ENCODE measurements at places on chromosomes 3 and 15.

- DNase-seq: no peak
Measured at GRCh38 chr15:54017959-54018358, 39.7 kb downstream of the UNC13C start.

DNA sequence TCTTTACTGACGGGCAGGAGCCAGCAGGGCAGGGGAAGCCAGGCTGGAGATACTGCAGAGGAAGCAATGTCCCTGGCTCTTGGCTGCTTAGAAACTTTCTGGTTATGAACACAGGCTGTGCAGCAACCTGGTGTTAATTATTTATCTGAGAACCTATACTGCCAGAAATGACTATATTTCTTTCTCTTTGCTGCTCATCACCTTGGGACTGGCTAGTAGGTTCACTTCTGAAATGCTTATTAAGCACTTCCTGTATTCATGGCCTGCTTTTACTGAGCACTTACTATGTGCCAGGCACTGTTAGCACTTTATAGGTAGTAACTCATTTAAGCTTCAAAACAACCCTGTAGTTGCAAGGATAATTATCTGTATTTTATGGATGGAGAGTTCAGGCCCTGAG, 57.6 kb downstream of the RAB11A start:
- DNase-seq: no peak

- DNase-seq: no peak
Measured at GRCh38 chr3:46936733-46937250, 39.8 kb downstream of the CCDC12 start.

DNA sequence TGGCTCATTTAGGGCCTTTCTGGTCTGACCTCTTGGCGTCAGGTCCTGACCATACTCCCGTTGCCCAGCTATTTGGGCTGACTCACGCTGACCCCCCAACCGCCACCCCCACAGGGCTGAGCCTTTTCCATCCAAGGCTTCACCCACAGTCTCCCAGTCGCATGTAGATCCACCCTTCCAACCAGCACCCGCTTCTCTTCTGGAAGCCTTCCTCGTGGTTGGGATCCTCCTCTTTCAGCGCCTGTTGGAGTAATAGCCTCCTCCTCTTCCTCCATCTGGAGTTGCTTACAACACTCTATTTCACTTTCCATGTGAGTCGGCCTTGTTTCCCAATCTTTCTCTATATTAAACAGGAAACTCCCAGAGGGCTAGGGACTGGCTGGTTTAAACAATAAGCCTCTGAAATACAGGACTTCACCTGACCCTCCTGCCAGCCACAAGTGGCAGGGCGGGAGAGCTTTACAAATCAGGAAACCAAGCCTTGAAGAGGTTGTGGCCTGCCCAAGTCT, 2.1 kb upstream of the ALAS1 start:
- DNase-seq: no peak

DNA sequence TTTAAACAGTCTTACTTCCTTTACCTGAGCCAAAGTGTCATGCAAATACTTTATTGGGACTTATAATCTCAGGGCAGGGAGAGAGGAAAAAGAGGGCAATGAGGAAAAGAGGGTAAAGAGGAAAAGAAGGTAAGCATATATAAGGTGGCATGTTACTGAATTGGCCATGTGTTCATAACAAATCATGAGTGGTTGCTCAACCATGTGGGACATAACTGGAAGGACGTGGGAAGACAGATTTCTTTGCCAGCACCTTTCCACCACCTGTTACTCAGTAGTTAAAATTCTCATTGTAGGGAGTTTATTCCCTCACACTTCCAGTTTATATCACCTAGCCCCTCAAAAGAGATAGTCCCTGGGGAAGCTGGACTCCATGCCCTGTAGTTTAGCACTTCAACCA, 54.7 kb upstream of the TPRG1 start:
- no peak for DNase-seq

DNA sequence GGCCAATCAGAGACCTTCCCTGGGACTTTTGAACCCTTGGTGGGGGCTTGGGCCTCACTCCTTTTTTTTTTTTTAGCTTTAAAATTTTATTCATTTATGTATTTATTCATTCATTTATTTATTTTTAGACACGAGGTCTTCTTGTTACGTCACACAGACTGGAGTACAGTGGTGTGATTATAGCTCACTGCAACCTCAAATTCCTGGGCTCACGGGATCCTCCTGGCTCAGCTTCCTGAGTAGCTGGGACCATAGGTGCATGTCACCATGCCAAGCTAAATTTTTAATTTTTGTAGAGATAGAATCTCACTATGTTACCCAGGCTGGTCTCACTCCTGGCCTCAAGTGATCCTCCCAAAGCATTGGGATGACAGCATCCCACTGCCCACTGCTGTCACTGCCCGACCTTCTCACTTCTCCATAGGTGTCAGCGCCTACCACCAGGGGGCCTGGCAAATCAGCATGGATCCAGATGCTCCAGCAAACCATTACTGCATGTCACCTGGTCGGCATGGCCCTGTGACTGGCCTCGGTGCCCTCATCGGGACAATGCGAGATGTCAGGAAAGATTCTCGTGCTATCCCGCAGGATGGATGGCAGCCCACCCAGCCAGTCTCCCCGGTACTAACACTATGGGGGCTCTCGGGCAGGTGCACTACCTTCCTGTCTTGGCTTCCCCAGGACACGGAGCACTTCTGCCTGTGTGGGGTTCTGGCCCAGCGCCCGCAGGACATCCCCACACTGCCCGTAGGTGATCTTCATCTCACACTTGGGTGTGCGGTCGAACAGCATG, 3.0 kb downstream of the MYL3 start:
- peak; percentile 77 for DNase-seq

DNA sequence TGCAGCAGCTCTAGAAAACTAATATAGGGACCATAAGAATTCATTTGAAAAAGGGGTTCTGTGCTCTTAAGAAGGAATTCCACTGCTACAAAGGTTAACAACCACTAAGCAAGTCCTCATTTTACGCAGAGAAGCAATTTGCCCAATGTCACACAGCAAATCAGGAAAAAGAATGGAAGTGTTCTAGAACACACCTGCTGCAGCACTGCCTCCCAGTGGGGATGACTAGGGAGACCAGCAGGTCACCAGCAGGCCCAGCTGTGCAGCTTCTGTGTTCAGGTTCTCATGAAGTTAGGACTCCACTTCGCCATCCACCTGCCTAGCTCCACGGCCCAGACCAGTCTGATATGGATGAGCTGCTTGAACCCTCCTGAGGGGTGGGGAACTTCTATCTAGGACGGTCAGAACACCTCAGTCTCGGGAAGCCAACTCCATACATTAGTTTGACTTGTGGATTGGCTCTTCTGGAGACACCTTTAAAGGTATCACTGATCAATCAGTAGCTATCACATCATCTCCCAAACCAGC, 18.6 kb downstream of the POMGNT2 start:
- DNase-seq: no peak

- no peak for DNase-seq
Measured at GRCh38 chr15:51840692-51841091, 11.2 kb downstream of the TMOD3 start.

DNA sequence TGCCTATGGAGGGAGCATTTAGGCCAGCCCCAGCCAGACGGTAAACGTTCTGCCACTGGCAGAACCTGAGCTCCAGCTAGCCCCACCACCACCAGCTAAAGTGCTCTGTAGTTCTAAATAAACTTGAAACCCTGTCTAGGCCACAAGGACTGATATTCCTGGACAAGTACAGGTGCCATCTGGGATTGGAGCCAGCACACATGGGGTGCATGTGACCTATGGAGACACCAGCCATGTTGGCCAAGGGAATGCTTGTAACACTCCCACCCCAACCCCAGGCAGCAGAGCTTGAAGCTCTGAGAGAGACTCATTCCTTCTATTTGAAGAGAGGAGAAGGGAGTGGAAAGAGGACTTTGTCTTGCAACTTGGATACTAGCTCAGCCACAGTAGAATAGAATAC, 284.5 kb upstream of the DCBLD2 start:
- DNase-seq: no peak

GRCh38 chr3:51966922-51967383, 301 bp downstream of the PCBP4 start:
- no peak for DNase-seq

GRCh38 chr3:171228240-171228639, 201.7 kb upstream of the SLC2A2 start:
- peak; percentile 27 for DNase-seq

DNA sequence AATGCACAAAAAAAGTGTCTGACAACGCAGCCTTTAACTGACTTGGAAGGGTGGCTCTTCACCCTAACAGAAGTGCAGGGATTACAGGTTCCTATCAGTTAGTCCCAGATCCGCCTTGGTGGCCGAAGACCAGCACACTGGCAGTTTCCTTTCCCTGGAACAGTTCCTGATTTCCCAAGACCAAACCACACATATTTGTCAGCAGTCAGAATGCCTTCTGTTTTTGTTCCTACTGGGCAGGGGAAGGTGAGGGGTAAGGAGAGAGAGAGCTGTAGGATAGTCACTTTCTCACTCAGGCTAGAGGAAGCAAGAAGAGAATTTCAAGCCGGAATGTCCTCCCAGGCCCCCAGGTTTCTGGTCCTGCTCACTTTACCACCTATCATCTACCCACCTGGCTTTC, 9.2 kb downstream of the CXCR6 start:
- peak; percentile 69 for DNase-seq

DNA sequence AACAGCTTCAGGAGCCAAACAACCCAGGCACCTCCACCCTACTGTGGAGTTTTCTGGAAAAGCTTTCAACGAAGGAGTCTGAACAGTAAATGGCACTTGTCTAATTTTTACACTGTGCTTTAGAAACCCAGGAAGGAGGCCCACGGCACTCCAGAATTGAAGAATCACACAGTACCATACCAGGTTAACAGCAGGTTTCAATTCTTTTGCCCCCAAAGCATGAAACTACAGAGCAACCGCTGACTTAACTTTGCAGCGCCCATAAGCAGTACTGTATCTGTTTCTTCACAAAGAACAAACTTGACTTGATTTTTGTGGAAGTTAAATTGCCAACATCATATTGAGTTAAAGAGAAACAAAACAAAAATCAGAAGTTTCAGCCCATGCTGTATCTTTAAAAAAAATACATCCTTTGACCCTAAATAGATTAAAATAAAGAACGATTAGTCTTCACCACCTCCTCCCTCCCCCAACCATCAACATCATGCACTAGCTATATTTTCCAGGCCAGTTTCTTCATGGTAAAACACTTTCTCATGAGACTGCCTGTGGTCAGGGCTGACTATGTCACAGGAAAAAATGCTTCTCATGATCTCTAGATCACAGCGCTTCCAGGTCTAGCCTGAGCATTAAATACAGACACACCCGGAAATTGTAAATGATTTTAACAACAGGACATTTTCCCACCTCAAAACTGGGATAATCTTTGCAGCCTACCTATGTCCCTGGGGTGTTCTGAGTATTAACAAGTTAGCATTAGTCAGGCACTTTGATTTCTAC, 456.3 kb downstream of the FOXP1 start:
- peak; percentile 55 for DNase-seq

- DNase-seq: peak; percentile 85
Measured at GRCh38 chr3:182979674-182980191, 605 bp downstream of the DCUN1D1 start.

- no peak for DNase-seq
Measured at GRCh38 chr3:152460936-152461335, 192.2 kb downstream of the MBNL1 start.

- peak; percentile 22 for DNase-seq
Measured at GRCh38 chr3:171695426-171695825, 114.9 kb downstream of the PLD1 start.

- DNase-seq: no peak
Measured at GRCh38 chr3:155282385-155283091, 10.9 kb downstream of the STRIT1 start.

DNA sequence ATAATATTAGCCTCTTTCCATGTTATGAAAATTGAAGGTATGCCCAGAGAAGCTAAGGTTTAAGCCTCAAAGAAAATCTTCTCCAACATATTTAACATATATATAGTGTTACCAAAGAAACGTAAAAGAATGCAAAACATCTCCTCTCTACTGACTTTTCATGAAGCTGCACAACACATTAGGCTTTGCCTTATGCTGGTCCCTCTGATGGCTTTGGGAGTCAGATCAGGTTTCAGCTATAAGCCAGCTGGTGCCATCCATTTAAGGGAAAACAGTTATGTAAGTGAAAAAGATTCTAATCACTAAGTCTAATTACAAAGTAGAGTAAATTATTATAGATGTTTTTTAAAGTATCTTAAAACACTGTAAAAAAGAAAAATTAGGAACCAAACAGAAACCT, 410.5 kb downstream of the LSAMP start:
- DNase-seq: no peak

GRCh38 chr15:68349151-68349550, 71.6 kb downstream of the FEM1B start:
- no peak for DNase-seq

- DNase-seq: no peak
Measured at GRCh38 chr15:53458736-53459135, 300.7 kb downstream of the WDR72 start.

GRCh38 chr15:25596644-25597562, 158.1 kb upstream of the UBE3A start:
- no peak for DNase-seq

- DNase-seq: no peak
Measured at GRCh38 chr3:16950845-16951244, 66.1 kb downstream of the PLCL2 start.

DNA sequence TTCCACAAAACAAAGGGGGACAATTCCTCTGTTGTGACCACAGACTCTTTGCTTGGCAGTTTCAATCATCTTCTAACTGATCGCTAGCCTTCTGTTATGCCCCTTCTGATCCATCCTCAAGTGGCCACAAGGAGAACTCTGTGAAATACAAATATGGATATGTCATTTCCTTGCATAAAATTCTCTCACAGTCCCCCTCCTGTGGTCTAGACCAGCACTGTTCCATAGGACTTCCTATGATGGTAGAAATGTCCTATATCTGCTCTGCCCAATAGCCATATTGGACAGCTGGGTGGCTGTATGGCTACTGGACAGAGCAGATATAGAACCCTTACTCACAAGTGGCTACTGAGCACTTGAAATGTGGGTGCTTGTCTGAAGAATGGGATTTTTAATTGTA, 25.9 kb upstream of the SNRK start:
- no peak for DNase-seq

GRCh38 chr15:69573815-69574475, 121.3 kb downstream of the RPLP1 start:
- DNase-seq: no peak

DNA sequence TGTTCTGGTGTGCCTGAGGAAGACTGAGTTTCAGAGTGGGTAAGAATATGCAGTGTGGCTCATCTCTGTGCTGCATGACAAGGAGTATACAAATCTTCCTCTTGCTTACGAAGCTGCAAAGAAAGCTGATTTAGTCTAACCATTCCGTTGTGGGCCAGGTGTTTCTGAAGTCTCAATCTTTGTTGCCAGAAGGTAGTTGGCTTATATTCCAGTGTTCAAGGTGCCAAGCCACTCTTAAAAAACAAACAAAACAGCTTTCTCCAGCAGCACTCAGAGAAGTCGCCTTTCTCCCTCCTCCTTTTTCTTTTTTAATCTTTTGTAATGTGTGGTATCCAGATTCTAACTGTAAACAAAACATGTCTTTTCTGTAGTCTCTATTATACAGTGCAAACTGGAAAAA, 872.4 kb downstream of the NAALADL2 start:
- no peak for DNase-seq

- no peak for DNase-seq
Measured at GRCh38 chr3:176574786-176575185, 622.5 kb downstream of the TBL1XR1 start.

- DNase-seq: no peak
Measured at GRCh38 chr3:155978324-155978723, 107.9 kb downstream of the GMPS start.

GRCh38 chr3:141377377-141377776, 9.1 kb downstream of the ZBTB38 start:
- no peak for DNase-seq

- DNase-seq: no peak
Measured at GRCh38 chr3:168839653-168840052, 743.9 kb upstream of the GOLIM4 start.

Measured in osteoblast (primary cell).